Kidney (tissue), 22 donors: ENCODE measurements at places on chromosomes 1 and 21.
A peak's percentile ranks its signal among the peaks of the same experiment; 100 is the strongest.

DNA sequence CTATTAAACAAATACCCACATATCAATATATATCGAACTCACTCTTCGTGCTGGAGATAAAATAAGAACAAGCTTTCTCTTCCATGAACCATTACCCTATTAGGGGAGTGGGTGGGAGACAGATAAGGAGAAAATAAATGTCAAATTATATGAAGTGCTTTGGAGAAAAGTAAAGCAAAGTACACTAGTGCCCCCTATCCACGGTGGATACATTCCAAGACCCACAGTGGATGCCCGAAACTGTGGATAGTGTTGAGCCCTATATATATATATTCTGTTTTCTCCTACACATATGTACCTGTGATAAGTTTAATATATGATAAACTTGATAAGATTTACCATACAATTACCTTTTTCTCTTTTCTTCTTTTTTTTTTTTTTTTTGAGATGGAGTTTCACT is 54.6 kb downstream of the FH start:
- no peak for DNase-seq

DNA sequence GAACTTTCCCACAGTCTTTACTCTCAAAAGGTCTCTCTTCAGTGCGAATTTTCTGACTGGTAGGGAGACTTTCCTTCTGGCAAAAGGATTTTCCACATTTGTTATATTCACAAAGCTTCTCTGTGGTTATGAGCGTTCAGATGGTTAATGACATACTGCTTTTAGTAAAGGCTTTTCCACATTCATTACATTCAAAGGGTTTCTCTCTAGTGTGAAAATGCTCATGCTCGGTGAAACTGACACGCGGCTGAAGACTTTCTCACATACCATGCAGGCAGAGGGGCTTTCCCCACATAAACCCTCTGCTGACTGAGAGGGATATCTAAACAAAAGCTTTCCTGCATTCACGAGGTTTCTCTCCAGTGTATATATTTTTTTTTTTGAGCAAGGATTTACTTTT is 9.9 kb upstream of the KLF18 start:
- DNase-seq, result no peak

GRCh38 chr1:115669002-115669673 is 27.4 kb downstream of the VANGL1 start:
- DNase-seq, result no peak

GRCh38 chr1:29550119-29550841 is 314.0 kb downstream of the PTPRU start:
- peak; percentile 41 for DNase-seq

DNA sequence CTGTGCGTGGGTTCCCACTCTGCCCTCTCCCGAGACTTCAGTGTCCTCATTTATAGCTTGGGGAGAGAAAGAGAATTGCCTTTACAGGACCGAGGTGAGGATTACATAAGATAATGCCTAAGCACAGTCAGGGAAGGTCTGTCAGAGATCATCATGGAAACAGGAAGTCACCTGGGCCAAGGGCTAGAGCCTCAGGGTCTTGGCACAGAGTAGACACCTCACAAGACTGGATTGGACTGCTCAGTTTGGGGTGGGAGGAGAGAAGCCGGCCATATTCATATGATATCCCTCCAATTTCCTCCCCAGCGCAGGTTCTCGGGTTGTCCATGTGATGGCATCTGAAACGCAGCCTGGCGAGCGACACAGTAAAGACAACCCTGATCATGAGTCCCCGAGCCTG is 3.8 kb downstream of the CNR2 start:
- no peak for DNase-seq

GRCh38 chr1:243475966-243476365 is 220.1 kb downstream of the SDCCAG8 start:
- peak; percentile 59 for DNase-seq

DNA sequence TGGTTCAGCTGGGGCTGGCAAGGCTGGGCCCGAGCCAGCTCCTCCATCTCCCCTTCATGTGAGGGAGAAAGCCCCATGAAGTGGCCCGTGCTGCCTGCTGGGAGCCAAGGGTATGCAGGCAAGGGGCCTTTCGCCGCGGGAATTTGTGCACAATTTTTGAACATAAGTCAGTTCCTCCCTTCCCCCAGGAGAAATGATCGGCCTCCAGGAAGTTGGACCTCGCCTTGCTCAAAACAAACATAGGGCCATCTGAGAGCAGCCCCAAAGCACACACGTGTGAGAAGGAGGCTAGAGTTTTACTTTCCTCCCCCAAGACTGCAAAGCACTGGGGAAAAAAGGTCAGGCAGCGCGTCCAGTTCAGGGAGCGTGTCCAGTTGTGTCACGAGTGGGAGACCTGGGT is 64.7 kb downstream of the PRDM16 start:
- no peak for DNase-seq

- no peak for DNase-seq
These were observed 1514.2 kb downstream of the MRPL39 start for GRCh38 chr21:24093032-24093431.

GRCh38 chr21:32364796-32365195 is 28.0 kb downstream of the URB1 start:
- DNase-seq, result no peak

DNA sequence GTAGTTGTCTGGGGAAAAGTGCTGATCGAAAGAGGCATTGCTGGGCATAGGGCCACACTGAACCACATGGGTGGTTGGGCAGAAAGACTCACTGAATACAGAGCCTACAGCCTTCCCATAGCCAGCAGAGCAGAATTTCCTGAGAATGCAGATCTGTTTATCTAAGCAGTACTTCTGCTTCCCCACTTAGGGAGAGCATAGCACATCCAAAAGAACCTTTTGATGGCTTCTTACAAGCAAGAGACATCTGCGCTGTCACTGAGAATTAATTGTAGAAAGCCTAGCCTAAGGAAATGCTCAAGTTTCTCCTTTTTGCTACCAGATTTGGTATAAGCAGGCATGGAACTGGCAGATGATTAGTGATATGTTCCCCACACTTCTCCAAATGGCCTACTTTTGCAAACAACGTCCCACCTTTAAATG is 13.0 kb upstream of the KLHDC8A start:
- DNase-seq, result peak; percentile 13

DNA sequence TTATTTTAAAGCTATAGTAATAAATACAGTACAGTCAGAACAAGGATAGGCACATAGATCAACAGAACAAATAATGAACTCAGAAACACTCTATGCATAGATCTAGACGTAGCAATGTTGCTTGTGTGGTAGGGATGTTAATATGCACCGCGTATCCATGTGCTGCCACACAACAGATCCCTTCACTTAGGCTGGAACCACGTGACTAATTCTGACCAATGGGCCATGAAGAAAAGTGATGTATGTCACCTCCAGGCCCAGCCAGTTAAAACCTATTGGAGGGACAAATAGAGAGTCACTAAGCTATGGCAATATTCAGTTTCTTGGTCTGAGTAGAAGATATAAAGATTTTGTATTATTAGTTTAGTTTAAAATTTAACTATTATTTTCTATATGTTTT is 91.4 kb downstream of the ADAMTS1 start:
- no peak for DNase-seq

DNA sequence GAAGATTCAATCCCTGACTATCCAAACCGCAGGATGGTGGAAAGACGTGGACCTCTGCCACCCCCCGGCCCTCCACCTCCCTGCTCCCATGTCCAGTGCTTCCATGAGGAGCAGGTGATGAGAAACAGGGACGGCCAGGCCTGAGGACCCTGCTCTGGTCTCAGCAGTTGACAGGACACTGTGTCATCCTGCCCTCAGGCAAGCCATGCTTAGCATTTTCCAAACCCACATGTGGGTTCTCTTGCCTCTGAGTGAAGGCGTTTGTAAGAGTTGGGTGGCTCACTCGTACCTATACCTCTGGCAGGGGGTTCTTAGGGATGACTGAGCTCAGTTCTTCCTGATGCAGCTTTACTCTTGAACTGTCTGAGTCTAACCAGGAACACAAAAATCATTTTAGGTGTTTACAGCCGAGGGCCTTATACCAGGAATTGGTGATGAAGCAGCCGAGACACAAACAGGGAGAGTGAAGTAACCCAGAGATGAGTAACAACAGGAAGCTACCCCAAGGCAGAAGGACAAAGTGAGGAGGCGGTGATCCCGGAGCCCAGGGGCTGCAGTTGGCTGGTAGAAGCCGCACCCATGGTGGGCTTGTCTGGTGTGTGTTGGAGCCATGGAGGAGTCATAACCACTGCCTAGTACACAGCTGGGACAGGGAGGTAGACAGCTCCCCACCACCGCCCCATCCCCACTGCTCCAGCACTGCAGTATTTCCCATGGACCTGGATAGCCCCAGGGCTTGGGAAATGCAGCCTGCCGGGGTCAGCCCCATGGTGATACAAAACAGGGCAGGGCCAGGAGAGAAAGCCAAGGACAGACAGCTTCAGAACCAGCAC is 21.4 kb downstream of the MYBPH start:
- no peak for DNase-seq

DNA sequence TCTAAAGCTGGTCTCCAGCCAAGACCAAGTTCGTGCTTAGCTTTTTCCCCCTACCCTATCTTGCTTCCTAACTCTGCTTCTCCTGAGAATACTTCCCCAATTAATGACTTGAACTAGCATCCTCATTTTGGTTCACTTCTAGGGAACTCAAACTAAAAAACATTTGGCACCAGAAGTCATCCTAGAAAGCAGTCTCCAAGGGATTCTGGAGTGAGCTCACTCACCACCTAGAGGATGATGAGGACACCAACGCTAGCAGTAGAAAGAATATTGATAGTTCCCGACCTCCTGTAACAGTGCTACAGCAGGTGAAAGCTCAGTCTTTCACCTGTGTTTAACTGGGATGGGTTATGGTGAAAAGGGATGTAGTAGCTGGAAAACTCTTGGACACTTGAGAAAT is 4.7 kb upstream of the PSMB2 start:
- no peak for DNase-seq

GRCh38 chr1:212213784-212214183 is 71.4 kb upstream of the PPP2R5A start:
- peak; percentile 80 for DNase-seq

GRCh38 chr1:67892476-67893125 is 59.3 kb upstream of the GNG12 start:
- no peak for DNase-seq
